ENCODE measurements at places on chromosomes 16 and 17.

DNA sequence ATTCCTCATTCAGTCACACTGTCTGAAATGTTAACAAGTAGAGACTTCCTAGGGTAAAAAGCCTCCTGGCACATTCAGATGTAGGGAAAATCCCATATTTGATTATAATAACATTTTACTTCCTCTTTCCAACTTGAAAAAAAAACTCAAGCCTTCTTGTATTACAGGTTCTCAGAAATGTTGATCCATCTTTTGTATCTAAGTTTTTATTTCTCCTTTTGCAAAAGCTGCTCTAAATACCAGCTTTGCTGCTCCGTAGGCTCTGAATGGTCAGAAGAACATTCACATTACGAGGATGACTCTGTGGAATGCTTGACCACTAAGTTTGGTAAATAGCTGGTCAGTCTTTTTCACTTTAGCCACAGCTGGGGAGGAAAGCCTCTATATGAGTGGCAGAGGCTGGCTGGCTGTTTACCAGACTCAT, 13.2 kb upstream of the HEATR6 start:
- DNase-seq: no peak

GRCh38 chr16:19520861-19521331, 1.0 kb downstream of the GDE1 start:
- DNase-seq: no peak

- no peak for DNase-seq
These were observed 4.4 kb downstream of the MVP start for GRCh38 chr16:29824589-29825144.

GRCh38 chr16:69316595-69317034, 5.5 kb downstream of the VPS4A start:
- no peak for DNase-seq

DNA sequence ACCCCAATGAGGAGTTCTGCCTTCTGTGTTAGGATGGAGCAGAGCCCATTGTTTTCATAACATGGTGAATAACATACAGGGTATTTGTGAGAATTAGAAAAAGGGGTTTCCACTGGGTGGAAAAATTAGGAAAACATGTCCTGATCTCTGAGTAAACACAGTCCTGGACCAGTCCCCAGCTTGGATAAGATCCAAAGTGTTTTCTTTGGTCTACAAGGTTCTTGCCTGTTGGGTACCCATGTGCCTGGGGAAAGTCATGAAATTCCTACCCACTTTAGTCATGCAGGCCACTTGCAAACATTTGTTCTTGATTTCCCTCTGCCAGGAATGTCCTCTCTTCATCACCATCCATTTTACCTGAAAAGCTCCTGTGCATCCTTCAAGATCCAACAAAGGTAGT, 164.8 kb upstream of the DYNLRB2 start:
- no peak for DNase-seq

DNA sequence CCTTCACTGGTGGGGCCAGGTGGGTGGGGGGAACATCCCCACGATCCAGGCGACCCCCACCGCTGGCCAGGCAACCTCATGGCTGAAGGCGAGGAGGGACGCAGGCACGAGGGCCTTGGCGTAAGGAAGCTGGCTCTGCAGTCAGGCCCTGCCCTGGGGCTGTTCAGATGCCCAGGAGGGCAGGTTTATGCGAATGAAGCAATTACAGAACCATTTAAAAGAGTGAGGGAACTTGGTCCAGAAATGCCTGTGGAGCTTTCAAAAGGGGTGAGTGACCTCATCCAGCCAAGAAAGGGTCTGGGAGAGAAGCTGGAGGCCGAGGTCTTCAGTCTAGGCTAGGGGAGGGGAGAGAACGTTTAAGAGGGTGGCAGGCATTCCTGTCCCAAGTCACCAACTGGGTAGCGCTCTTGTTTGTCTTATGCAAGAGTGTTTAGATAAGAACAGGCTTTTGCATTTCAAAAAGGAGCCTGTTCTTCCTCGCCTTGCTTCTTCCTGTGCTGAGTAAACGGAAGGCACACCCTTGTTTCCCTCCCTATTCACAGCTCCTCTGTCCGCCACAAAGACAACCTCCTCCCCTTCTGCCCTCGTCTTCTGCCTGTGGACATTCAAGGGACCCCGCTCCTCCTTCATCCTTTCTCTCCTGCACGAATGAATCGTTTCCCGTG, 183.5 kb upstream of the SDK2 start:
- DNase-seq: no peak

DNA sequence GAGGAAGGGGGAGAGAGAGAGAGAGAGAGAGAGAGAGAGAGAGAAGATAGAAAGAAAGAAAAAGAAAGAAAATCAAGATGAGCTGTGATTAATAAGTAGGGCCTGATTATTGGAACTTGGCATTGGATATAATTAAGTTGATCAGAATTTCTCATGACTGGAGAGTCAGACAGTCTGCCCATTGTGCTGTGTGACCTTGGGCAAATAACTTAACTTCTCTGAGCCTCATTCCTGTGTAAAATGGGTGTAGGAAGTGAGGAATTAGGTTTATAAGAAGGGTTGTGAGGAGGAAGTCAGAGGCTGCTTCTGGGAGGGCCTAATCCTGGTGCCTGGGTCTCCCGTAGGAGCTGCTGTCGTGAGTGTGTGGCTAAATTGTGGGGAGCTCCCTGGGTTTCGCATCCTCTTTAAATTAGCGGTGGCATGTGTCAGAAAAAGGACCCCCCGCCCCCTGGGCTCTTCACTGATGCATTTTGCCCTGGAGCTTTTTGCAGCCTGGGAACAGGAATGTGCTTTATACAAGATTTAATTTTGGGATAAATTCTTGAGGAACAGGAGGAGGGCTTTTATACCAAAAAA, 76.0 kb downstream of the CMIP start:
- DNase-seq: no peak

GRCh38 chr17:72430611-72431432, 310.0 kb downstream of the SOX9 start:
- no peak for DNase-seq

DNA sequence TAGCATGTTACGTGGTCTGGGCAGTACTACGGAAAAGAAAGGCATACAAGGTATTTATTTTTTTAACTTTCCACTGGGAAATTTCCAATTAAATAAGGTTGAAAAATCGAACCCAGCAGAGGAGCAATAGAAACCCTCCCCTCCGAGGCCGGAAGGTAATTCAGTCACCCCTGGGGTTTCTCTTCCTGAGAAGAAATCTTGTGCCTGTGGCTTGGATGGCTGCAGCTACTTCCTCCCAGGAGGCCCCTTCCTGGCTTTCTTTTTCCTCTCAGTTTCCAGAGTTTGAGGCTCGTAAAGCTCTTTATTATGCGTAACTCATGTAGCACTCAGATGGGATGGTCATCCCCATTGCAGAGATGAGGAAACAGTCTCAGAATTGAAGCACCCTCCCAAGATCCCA, 140.3 kb downstream of the ASIC2 start:
- no peak for DNase-seq

- DNase-seq: no peak
These were observed 7.5 kb downstream of the FLOT2 start for GRCh38 chr17:28889996-28890395.

DNA sequence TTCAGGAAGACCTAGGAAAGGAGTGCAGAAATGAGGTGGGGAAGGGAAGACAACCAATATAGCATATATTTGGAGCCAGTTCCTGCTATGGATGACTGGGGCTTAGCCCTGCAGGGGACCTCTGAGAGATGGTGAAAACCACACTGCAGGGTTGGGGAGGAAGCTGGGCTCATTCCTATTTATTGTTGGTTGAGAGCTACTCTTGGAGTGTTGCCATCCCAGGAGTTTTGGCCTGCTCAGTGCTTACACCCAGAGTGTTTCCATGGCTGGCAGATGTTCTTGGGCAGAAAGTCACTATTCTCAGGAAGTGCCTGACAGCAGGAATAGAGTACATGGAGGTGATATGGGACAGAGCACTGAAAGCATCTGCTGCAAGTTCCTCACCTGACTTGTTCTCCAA, 145.8 kb downstream of the SPACA3 start:
- no peak for DNase-seq

DNA sequence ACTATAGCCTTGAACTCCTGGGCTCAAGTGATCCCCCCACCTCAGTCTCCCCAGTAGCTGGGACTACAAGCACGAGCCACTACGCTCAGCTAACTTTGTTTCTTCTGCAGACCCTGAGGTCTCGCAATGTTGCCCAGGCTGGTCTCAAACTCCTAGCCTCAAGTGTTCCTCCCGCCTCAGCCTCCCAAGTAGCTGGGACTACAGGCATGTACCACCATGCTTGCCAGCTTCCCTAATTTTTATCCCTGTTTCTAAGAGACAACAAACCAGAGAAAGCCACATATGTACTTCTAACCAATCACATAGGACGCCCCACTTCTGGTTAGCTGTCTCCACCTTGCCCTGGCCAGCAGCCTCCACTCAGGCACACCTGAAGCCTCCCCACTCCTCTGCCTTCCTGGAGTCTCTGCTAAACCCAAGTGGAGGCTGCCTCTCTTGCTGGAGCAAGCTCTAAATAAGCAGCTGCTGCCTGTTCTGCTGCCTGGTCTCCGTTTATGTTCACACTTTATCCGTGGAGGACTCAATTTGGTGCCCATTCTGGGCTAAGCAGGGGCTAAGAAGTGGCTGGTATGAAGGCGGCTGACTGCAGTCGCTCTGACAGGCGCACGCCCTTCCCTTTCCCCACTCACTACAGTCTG, 24.7 kb downstream of the NSMCE1 start:
- DNase-seq: no peak

- no peak for DNase-seq
These were observed 6.5 kb upstream of the NGFR start for GRCh38 chr17:49488612-49489011.

- DNase-seq: no peak
These were observed 49.1 kb downstream of the MMP15 start for GRCh38 chr16:58074657-58075056.

GRCh38 chr16:10688291-10688690, 6.4 kb downstream of the TEKT5 start:
- no peak for DNase-seq
